Kasumi-1 (cell line): ENCODE measurements at places on chromosomes 1 and 21.

GRCh38 chr1:12186679-12186985 is 19.8 kb downstream of the TNFRSF1B start:
- DNase-seq: no peak

- no peak for DNase-seq
Measured at GRCh38 chr1:110206261-110206920, 3.7 kb upstream of the KCNC4 start.

GRCh38 chr21:37784591-37785318 is 131.5 kb downstream of the KCNJ6 start:
- no peak for DNase-seq

DNA sequence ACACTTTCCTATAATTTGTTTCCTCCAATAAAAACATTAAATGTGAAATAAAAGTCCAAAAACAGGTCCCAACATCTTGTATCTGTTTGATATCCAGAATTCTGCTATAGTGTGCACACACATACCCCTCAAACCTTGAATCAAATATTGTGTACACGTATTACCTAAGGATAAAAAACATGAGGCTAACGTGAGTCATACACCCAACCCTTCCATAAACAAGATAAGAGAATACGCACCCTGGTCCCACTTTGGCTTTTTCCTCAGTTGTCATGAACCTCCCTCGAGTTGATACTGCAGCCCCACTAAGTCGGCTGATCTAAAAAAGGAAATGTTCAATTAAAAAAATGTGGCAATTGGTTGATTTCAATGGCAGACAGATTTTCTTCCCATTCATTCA is 5.2 kb downstream of the KHDC4 start:
- DNase-seq: no peak

GRCh38 chr1:34736692-34737091 is 18.2 kb upstream of the GJB5 start:
- no peak for DNase-seq
